ENCODE measurements at places on chromosomes 5 and 9.

GRCh38 chr5:160312960-160313727 lies 780 bp upstream of the CCNJL start:
- H3K4me1 ChIP-seq = peaks cover 7% of the 10 kb centered on the region
- H3K36me3 ChIP-seq = no peaks in the 10 kb centered on the region
- peak overlapping the region; percentile 76 for H3K4me3 ChIP-seq
- no peak overlapping the region for H3K27ac ChIP-seq
- DNase-seq = no peak
- H3K27me3 ChIP-seq = peaks cover 64% of the 10 kb centered on the region

GRCh38 chr5:116137544-116138378 lies 52.9 kb downstream of the COMMD10 start:
- no peaks in the 10 kb centered on the region for H3K27me3 ChIP-seq
- peaks cover 2% of the 10 kb centered on the region for H3K36me3 ChIP-seq
- H3K4me3 ChIP-seq = no peak overlapping the region
- peaks cover 8% of the 10 kb centered on the region for H3K4me1 ChIP-seq
- no peak overlapping the region for H3K27ac ChIP-seq

- H3K27ac ChIP-seq = no peak overlapping the region
- H3K27me3 ChIP-seq = no peaks in the 10 kb centered on the region
- peaks cover 12% of the 10 kb centered on the region for H3K36me3 ChIP-seq
Measured at GRCh38 chr9:128733256-128733655, 9.3 kb upstream of the ZDHHC12 start.

GRCh38 chr9:124502711-124503702 lies 4.2 kb downstream of the NR5A1 start:
- no peak overlapping the region for H3K4me3 ChIP-seq
- no peak overlapping the region for H3K27ac ChIP-seq
- peaks cover 13% of the 10 kb centered on the region for H3K4me1 ChIP-seq
- H3K36me3 ChIP-seq = peaks cover 3% of the 10 kb centered on the region
